ENCODE measurements at places on chromosomes 5 and 9. TPM values are rescaled to one million over a fixed set of nuclear protein-coding genes. Genes with fewer than 3 reads are reported as not detected.

The FCHO2 gene
- 21.4 TPM for total RNA-seq

The HAPLN1 gene
- not detected for total RNA-seq

The PCDHGB3 gene
- 2.1 TPM for total RNA-seq

The TAF11L5 gene
- not detected for total RNA-seq

The TLX3 gene
- total RNA-seq, result not detected

The DNAJC18 gene
- total RNA-seq, result 1.4 TPM

The GLRA1 gene
- total RNA-seq, result not detected
